ENCODE measurements at places on chromosomes 16 and 17.
A peak's percentile ranks its signal among the peaks of the same experiment; 100 is the strongest.

DNA sequence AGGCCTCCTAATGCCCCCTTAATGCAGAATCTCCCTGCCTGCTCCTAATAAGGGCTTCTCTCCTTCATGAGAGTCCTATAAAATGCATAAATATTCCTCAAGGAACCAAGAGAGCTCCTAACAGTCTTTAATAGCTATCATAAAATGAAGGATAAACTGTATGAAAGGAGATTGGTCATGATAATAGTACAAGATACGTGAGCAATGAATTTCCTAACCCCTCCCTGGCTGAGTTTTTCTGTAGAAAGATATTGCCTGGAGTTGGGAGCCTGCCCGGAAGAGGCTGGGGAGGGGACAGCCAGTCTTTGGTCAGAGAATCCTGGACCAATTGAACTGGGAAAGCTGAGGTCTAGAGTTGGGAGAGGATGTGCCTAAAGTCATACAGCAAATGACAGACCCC lies 321.9 kb upstream of the CDH5 start:
- DNase-seq = no peak

GRCh38 chr17:59361916-59362810 lies 30.7 kb downstream of the YPEL2 start:
- DNase-seq = no peak

- DNase-seq = no peak
Observed at GRCh38 chr16:75527825-75528299, 8.0 kb downstream of the CHST5 start.

DNA sequence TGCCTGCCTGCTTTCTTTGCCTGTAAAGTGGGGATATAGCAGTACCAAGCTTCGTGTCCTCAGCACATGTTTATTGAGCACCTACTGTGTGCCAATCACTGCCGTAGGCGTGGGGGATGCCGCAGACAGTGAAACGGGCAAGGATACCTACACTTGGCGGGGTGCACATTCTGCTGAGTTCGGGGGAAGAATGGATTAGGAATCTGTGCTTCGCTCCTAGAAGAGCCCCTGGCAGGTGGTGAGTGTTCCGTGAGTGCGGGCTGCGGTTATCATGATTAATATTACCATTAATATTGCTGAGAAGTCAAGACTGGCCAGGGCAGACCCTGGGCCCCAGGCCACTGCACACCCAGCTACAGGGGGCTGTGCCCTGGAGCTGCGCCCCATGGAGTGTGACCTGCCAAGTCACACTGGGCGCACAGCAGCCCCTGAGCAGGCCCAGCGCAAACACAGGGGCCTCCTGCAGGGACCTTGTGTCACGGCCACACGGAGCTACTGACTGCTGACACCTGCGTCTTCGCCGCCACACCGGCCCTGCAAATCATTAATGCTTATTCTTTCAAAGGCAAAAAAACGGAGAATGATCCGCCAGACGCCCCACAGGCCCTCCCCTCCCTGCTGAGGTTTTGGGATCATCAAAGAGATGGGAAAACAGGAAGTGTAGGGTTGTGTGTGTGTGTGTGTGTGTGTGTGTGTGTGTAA lies 213.4 kb upstream of the GSE1 start:
- DNase-seq = no peak

DNA sequence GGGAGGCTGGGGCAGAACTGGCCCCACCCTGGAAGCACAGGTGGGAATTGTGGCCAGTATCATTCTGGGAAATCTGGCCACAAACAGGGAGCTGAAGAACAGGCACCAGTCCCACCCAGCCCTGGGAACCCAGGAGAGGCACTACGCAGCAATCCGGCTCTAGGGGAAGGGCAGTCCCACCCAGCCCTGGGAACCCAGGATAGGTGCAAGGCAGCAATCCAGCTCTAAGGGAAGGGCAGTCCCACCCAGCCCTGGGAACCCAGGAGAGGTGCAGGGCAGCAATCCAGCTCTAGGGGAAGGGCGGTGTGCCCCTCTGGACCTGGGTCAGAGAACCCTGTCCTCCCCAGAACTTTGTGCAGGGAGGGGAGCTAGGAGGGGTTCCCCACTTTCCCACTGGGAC lies 7.1 kb downstream of the DRC3 start:
- no peak for DNase-seq

GRCh38 chr17:59008737-59009136 lies 97.9 kb downstream of the TRIM37 start:
- DNase-seq = no peak

DNA sequence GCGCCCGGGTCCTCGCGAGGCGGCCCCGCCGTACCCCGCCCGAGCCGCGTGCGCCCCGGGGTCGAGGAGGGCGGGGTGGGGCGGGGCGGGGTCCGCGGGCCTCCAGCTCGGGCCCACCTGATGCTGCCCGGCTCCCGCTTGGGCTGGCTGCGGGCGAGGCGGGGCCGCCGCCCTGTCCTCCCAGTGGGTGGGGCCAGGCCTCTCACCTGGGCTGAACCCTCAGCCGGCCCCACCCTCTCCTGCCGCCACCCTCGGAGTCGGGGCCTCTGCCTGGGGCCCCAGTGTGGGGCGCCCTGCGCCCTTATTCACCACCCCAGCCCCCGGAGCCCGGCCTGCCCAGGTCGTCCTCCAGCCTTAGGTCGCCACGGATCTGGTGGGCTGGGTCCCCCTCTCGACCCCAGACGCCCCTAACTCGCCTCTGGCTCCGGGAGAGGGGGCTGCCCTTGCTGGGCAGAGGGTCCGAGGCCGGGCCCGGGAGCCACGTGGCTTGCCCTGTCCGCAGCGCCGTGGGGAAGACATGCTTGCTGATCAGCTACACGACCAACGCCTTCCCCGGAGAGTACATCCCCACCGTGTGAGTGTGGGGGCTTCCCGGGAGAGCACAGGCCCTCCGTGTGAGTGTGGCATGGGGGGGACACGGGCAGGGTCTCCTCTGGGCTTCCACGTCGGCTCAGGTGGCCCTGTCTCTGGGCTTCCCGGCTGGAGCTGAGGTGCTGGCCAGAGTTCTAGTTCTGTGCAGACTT lies 578 bp downstream of the RAC3 start:
- no peak for DNase-seq

GRCh38 chr16:3187798-3188674 lies at the start of gene OR1F1:
TSS of gene OR1F1 (plus strand) at chr16:3188204.
- peak; percentile 65 for DNase-seq

DNA sequence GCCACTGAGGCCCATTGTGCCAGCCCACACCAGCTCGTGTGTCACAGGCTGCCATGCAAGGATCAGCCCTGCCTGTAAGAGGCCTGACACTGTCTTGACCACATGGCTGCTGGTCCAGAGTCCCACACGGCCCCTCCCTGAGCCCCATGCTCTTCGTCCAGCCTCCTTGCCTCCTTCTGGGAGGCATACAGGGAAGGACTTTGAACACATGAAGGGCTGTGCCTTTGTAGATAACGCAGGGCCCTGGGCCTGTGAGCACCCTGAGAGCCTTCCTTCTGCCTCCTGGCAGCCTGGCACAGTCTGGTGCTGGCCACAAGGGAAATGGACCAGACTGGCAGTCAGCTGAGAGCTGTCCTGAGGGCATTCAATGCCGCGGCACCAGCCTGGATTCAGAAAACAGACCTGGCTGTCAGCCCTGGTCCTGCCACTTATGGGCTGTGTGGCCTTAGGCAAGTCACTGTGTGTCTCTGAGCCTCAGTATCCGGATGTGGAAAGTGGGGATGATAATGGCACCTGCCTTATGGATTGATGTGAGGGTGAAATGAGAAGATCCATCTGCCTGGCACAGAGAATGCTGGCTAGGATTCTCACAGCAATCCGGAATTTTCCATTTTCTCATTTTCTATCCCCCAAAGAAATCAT lies 19.2 kb upstream of the SPNS2 start:
- no peak for DNase-seq

GRCh38 chr17:6196355-6196754 lies 126.2 kb downstream of the WSCD1 start:
- DNase-seq = no peak

DNA sequence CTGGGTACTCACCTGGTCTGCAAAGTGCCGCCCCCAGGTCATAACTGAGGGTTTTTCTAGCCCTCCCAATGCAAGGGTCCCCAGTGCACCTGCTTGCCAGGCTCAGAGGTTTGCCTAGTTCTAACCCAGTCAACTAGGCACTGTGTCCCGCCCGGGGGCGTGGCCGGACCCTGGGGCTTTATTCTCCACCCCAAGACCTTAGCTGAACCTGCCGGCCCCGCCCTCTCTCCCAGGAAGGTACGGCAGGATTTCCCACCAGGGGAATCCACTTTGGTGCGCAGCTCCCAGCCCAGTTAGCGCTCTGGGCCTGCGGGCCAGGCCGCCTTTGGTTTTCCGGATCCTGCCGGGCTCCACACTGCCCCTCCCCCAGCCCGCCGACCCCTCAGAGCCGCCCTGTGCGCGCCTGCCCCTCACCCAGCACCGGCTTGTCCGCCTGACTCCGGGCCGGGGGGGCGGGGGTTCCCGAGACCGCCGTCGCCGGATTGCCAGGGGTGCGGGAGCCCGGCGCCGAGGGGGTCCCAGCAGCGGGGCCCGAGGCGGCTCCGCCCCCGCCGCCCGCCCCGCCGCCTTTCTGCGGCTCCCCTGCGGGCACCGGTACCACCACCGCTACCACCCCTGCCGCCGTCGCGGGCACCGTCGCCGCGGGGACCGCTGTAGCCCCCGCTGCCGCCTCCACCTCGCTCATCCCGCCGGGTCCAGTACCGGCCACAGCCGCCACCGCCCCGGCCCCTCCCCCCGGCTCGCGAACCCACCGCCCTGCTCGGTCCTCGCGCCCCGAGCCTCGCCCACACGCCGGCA lies 424 bp downstream of the YBX2 start:
- no peak for DNase-seq

DNA sequence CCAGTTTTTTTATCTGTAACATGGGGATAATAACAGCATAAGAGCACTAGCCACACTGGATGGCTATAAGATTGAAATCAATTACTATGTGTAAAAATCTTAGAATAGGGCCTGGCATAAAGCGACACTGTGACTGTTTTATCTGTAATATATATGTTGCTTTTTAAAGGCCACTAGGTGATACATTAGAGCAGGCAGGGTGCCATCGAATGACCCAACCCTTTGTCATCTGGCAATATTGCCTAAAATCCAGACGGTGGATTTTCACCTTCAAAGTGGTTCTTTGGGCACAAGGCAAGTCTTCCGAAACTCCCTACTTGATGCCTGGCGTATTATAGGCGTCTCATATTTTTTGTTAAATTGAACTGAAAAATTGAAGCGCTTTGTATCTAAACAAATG lies 69.1 kb downstream of the PRKCA start:
- DNase-seq = no peak

- DNase-seq = no peak
Observed at GRCh38 chr16:88893127-88893968, 26.9 kb upstream of the PABPN1L start.

DNA sequence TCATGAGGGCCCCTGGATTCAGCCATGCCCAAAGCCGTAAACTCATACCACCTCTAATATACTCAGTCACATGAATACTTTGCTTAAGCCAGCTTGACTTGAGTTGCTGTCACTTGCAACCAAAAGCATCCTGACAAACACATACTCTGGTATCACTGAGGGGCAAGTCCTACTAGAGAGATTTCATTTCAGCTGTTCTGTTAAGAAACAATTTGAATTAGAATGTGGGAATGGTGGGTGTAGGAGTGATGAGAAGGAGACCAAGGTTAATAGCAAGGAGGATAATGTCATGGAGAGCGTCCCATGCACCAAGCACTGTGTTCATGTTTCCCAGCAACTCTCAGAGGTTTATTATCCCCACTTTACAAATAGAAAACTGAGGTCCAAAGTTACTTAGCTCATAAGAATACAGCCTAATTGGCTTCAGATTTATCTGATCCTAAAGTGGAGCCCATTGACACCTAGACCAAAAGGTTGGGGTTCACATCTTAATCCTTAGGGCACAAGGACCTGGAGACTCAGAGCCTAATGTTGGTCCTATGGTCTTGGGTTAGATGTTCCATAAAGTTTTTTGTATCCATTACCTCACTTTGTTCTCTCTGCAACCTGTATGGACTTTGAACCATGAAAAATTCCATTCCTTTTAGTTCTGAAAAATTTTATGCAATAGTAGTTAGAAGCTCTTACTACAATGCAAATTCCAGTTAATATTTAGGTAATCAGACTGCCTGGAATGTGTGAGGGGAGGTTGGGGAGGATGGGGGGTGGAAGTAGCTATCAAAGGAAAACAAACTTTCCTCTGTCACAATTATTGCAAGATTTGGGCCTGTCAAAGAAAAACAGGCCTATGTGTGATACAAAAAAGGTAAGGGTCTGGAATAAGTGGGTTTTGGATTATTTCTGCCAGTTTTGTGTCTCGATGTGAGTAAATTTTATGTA lies 105.9 kb downstream of the IRX3 start:
- DNase-seq = no peak

DNA sequence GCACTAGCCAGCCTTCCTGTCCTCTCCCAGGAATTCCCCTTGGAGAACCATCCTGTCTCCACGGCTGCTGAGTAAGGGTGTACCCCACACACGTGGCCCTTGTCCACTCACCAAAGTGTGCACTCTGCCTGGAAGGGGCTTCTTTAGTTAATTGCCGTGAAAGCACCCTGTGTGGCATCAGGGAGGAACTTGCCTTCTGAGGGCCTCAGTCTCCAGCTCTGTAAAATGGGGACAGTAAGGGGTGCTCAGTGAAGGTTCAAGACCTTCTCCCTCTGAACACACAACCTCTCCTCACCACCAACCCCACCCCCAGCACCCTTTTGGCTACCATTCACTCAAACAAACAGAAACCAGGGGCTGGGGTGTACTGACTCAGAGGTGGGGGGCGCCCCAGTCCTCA lies 59.1 kb upstream of the LHX1 start:
- no peak for DNase-seq

GRCh38 chr16:22423716-22424115 lies 49.3 kb upstream of the CDR2 start:
- DNase-seq = no peak

GRCh38 chr17:63587770-63588169 lies 12.9 kb upstream of the TACO1 start:
- DNase-seq = no peak

DNA sequence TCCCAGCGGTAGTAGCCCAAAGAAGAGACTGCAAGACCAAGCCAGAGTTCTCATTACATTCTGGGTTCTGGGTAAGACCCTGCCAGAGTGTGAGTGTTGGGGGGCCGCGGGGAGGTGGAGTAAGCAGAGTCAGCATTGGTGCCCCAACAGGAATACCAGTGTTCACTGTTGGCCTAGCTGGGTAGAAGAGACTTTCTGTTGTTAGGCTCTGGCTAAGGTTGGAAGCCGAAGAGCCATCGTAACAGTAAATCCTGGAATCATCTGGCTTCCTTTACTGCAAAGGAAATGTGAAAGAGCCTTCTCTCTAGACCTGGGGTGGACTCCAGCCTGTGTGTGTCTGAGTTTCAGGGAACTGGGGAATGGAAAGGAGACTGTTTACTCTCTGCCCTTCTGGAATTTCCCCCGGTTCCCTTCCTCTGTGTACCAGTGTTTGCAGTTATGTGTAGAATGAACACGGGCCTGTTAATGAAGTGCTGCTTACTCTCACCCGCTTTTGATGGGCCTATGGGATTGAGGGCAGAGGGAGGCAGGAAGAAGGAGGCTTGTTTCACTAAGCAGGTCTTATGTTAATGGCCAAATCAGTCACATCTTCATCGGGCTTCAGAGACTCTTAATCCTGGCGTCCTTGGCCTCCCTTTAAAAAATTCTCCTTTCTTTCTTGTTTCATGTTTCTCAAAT lies 68.5 kb downstream of the WWP2 start:
- no peak for DNase-seq

GRCh38 chr16:318628-319027 lies 33.9 kb downstream of the AXIN1 start:
- no peak for DNase-seq

- DNase-seq = peak; percentile 33
Observed at GRCh38 chr16:74865922-74866598, 91.4 kb upstream of the FA2H start.
